D721Med (cell line): ENCODE measurements at places on chromosomes 1 and 21.

DNA sequence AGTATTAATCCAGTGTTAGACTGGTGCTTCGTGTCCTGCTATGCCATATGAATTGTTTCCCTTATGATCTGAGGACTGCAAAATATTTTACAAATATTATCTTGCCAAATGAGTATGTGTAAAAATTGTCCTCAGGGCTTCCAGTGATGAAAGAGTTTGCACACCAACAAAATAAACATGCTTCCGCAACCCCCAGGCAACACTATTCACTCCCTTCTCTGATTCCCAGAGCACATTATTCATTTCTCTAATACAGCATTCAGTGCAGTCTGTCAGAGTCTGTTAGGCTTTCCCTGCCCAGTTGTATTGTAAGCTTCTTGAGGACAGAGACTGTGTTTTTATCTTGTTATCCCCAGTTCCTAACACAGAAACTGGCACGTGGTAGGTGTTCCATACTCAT is 409.9 kb upstream of the C1orf87 start:
- DNase-seq: no peak

DNA sequence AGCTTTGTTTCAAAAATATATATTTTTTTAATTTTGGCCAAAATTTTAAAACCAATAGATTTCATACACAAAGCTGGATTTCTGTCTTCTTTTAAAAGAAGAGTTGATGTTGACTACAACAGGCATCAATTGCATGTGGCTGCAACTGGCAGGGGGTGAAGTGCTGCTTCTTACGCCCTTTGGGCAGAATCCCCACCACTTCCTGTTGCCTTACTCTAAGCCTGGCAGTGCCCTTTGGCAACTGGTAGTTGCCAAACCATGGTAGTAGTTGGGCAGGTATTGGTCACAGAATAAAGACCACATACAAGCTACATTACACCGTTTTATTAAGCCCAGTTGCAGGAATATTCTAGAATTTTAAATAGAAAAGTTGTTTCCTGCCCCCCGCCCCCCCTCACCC is 17.0 kb downstream of the LAMC2 start:
- no peak for DNase-seq

- no peak for DNase-seq
Measured at GRCh38 chr1:199861020-199861795, 166.3 kb upstream of the NR5A2 start.

DNA sequence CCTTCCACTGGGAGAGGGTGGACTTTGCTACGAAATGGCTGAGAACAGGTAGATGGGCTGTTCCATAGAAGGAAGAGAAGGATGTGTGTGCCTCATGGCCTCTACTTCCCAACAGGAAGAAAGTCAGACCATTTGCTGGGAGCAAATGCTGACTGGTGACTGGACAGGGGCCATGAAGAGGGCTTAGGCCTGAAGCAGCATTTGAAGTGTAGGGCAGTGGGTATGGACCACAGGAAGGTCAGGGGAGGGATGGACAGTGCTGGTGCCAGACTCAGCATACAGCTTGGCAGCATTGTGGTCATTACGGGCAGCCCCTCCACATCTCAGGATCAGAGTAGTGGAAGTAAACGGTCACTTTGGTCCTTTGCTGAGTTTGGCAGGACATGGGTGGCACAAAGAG is 275.7 kb downstream of the MATN1 start:
- DNase-seq: no peak

- DNase-seq: no peak
Measured at GRCh38 chr1:8047686-8048445, 21.8 kb upstream of the ERRFI1 start.

- DNase-seq: no peak
Measured at GRCh38 chr1:175404177-175404576, 211.6 kb upstream of the KIAA0040 start.

DNA sequence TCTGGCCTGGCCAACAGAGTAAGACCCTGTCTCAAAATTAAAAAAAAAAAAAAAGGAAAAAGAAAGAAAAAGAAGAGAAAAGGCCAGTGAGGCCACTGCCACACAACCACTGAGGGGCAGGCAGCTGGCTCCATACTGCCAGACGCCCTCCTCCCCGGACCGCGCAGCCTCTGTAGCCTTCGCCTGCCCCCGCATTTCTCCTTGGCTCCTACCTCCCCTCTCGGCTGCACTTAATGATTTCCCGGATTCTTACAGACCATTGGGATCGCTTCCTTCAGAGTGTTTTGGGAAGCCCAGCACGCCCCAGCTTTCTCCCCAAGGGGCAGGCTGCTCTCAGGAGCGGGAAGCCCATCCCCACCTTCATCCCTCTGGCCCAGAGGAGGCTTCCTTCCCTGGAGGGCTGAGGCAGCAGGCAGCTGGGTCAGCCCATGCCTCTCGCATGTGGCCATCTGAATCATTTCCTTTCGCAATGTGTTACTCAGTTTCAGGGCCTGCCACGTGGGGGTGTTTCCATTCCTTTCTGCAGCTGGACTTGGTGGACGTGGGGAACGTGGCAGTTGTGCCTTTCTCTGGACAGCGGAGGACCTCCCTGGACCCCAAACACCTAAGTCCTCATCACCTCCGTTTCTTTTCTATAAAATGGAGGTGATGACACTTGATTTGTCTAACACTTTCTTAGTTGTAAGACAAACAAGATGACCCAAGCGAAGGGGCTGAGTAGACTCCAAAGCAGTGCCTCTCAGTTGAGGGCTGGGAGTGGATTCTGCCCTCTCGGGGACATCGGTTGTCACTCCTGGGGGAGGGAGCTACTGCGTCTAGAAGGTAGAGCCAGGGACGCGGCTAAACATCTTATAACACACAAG is 2.3 kb downstream of the SLC2A5 start:
- no peak for DNase-seq

- no peak for DNase-seq
Measured at GRCh38 chr1:201889090-201889968, 631 bp downstream of the SHISA4 start.

GRCh38 chr1:209823143-209824041 is 4.4 kb upstream of the UTP25 start:
- no peak for DNase-seq

DNA sequence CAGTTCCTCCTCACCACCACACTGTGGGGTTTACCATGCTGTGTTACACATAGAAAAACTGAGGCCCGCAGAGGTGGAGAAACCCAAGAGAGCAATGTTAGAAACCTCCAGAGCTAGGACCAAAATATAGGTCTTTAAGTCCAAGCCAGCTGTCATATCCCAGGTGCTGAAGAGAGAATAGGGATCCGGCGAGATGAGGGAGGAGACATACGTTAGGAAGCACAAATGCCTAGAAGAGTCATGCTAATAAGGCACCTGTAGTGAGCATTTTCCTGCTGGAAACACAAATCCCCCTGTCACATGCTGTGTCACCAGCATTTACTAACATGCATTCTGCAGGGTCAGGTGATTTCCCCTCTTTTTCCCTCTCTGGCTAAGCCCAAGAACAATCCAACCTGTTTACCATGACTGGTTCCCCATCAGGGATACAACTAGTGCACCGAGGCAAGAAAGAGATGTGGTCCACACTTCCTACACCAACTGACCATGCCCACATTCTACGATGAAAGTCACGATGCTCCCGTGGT is 168.6 kb upstream of the CAMK1G start:
- no peak for DNase-seq

DNA sequence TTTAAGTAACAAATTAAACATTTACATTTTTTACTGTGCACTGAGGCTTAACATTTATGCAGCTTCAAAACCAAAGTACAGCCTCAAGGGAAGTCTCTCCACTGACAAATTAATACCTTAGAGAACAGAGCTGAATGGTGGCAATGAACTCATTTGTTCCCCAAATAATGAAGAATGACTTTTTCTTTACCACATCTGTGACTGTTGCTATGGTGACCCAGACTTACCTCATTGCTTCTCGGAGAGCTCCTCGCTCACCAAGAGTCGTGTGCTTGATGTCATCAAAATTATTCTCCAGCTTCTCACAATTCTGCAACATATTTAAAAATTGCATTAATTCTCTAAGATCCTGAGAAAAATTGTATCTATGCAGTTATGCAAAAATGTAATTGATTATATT is 92.9 kb downstream of the DPYD start:
- DNase-seq: no peak

GRCh38 chr1:93360111-93360510 is 14.4 kb downstream of the DR1 start:
- no peak for DNase-seq

DNA sequence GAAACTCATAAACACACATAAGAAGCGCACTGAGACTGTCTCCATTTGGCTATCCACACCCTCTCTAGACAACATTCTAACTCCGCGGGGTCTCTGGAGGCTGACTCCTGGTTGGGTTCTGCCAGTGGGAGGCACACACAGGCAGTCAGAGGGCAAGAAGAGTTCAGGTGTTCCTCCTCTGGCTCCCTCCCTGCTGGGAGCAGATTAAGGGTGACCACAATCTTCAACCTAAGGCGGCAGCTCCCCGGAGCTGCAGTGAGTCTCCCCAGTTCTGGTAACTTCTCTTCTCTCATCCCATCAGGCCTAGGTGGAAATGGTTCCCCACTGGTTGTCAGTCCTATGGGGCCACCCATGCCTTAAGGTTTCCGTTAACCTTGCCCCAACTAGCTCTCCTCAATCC is 7.4 kb upstream of the TENT5C start:
- no peak for DNase-seq
